ENCODE measurements at places on chromosomes 16 and 17. TPM values are rescaled to one million over a fixed set of nuclear protein-coding genes. Genes with fewer than 3 reads are reported as not detected.

DNA sequence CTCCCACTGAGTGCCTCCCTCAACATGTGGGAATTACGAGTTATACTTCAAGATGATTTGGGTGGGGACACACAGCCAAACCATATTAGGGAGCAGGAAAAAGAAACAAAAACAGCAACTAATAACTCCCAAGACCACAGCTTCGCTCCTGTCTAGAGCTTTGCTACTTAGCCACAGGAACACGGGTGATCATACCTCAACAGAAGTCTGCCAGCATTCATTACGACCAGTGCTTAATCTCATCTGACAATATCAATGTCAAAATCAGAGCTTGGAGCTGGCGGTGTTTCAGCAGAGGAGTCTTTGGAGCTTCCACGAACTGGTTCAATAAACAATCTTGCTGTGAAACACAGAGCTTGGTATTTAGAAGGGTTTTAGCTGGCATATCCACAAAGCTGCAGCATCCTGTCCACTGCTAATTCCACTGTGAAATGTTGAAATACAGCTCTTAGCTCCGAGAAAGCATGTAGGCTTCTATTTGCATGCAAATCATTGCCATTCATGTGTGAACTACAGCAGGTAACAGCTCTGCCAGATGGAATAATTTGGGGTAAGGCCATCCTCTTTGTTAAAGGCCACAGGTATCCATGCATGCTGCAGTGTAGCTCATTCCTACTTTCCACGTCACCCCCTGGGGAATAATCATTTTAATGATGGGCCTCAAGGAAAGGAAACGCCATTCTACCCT, 128.4 kb upstream of the GOT2 start:
- no peaks in the 10 kb centered on the region for H3K4me1 ChIP-seq
- peaks cover 9% of the 10 kb centered on the region for H3K27me3 ChIP-seq
- H3K36me3 ChIP-seq = no peaks in the 10 kb centered on the region
- no peak overlapping the region for H3K4me3 ChIP-seq
- no peak for DNase-seq

DNA sequence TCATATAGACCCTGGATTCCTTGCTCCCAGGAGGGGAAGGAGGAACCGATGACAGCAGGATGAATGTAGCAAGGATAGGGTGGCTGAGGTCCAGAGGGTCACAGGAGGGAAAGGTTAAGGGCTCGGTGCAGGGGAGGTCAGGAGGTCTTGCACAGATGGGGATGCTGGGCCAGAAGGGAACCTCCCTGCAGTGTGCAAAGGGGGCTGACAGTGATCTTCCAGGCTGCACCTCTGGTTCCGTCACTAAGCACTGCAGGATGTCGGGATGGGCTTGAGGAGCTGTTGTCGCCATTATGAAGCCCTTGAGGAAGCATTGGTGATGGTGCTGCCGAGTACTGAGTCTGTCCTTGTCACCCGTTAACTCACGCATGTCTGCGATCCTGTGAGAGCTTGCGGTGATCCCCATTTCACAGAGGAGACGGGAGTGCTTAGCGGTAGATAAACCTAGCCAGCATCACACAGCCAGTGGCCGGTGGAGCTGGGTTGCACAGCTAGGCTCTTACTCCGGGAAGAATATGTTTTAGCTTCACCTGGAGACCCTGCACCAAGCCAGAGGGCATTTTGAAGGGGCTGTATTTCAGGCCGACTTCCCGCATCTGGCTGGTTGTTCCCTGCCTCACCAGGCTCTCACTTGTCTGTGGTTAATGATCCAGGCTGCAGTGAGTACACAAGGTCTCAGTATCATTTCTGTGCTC, 120.4 kb downstream of the SNX29 start:
- no peak for DNase-seq
- no peak overlapping the region for H3K4me3 ChIP-seq
- peaks cover 27% of the 10 kb centered on the region for H3K4me1 ChIP-seq
- H3K27me3 ChIP-seq = no peaks in the 10 kb centered on the region

- DNase-seq = no peak
- peak overlapping the region; percentile 95 for H3K4me3 ChIP-seq
- H3K4me1 ChIP-seq = peaks cover 15% of the 10 kb centered on the region
- H3K27me3 ChIP-seq = no peaks in the 10 kb centered on the region
- no peaks in the 10 kb centered on the region for H3K36me3 ChIP-seq
- peak overlapping the region; percentile 98 for H3K27ac ChIP-seq
Observed at GRCh38 chr16:50151756-50152155, 1.4 kb upstream of the TENT4B start.

DNA sequence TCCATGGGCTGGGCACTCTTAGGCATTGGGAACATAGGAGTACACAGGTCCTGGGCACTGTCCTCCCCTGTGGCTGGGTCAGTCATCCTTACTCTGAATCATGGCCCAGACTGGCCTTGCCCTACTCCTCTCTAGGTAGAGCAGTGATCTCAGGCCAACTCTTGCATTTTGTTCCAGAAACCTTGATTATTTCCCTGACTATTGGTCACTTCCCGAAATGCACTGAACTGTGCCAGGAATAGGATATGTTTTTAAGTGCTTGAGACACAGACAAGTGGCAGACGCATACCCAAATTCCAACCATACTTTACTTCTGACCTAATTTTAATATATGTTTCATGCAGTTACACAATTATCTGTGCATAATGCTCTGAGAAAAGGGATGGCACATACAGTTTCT, 10.3 kb downstream of the KRABD2 start:
- no peak overlapping the region for H3K27ac ChIP-seq
- H3K27me3 ChIP-seq = no peaks in the 10 kb centered on the region
- DNase-seq = no peak
- no peak overlapping the region for H3K4me3 ChIP-seq
- H3K4me1 ChIP-seq = peaks cover 9% of the 10 kb centered on the region

- peaks cover 17% of the 10 kb centered on the region for H3K4me1 ChIP-seq
- H3K4me3 ChIP-seq = peak overlapping the region; percentile 95
Observed at GRCh38 chr17:37405955-37406634, 541 bp downstream of the ACACA start.

GRCh38 chr17:79500745-79501618, 109.9 kb downstream of the RBFOX3 start:
- no peaks in the 10 kb centered on the region for H3K4me1 ChIP-seq
- no peak for DNase-seq
- peaks cover 34% of the 10 kb centered on the region for H3K27me3 ChIP-seq
- H3K27ac ChIP-seq = no peak overlapping the region

DNA sequence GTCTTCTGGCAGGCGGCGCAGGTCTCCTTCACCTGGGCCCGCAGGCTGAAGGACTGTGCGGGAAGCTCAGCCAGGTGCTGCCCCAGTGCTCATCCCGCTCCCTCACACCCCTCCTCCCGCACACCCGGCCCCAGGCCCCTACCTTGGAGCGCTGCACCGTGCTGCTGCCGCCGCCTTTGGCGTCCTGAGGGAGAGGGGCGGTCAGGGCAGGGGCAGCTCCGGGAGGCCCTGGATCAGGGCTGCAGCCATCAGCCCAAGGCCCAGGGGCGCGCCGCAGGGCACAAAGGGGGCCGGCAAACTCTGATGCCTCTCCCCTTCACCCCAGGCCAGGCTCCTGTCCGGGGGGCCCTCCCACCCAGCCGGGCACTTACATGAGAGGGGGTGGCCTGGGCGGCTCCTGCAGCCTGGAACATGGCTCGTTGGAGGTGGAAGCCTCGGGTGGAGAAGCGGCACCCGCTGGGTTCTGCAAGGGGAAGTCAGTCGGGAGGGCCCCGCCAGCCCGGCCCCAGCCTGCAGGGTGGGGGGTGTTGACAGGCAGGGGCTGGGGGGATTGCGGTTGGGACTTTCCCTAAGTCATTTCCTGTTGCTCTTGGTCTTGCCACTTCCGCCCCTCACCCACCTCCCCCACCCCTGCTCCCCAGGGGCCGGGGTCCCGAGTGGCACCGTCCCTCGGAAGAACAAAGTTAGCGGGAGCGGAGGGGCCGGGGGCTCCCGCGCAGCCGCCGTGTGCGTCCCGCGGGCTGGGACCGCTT, 863 bp downstream of the LIMD2 start:
- DNase-seq = peak; percentile 90
- peaks cover 54% of the 10 kb centered on the region for H3K36me3 ChIP-seq
- H3K27me3 ChIP-seq = no peaks in the 10 kb centered on the region
- peak overlapping the region; percentile 95 for H3K4me3 ChIP-seq

DNA sequence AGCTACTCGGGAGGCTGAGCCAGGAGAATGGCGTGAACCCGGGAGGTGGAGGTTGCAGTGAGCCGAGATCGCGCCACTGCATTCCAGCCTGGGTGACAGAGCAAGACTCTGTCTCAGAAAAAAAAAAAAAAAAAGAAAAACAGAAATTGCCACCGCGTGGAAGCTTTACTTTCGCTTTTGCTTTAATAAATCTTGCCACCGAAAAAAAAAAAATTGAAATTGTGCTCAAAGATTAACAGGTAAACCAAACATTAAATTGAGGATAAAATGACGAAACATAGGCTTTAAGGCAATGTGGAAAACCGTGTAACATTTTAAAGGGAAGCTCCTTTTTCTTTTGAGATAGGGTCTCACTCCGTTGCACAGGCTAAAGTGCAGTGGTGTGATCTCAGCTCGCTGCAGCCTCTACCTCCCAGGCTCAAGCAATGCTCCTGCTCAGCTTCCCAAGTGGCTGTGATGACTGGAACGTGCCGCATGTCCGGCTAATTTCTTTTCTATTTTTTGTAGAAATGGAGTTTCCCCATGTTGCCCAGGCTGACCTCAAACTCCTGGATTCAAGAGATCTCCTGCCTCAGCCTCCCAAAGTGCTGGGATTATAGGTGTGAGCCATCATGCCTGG, 40.1 kb downstream of the ZNF276 start:
- H3K27ac ChIP-seq = peak overlapping the region; percentile 90
- H3K36me3 ChIP-seq = no peaks in the 10 kb centered on the region
- no peak for DNase-seq
- H3K4me1 ChIP-seq = peaks cover 10% of the 10 kb centered on the region
- no peaks in the 10 kb centered on the region for H3K27me3 ChIP-seq

GRCh38 chr16:67746846-67747245, 27.7 kb upstream of the GFOD2 start:
- no peak for DNase-seq
- H3K36me3 ChIP-seq = peaks cover 6% of the 10 kb centered on the region
- no peak overlapping the region for H3K27ac ChIP-seq
- H3K4me3 ChIP-seq = no peak overlapping the region
- H3K4me1 ChIP-seq = peaks cover 14% of the 10 kb centered on the region
- H3K27me3 ChIP-seq = no peaks in the 10 kb centered on the region

DNA sequence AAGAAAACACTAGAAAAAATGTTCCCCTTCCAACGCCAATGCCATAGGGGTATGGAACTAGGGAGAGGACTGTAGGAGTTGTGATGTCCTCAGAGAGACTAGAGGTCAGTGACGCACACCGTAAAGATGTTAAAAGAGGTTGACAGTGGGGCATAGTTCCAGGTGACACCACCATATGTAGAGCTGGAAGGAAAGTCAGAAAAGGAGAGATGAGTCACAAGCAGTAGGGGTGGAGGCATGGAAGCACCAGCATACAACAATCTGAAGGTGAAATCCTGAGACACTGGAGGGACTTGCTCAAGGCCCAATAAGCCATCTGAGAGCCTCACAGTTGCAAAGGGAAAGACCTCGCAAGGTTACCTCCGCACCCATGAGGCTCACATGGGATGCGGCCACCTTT, 76.0 kb downstream of the ZNF18 start:
- no peak for DNase-seq
- peaks cover 14% of the 10 kb centered on the region for H3K27me3 ChIP-seq
- no peak overlapping the region for H3K27ac ChIP-seq
- no peaks in the 10 kb centered on the region for H3K36me3 ChIP-seq
- no peaks in the 10 kb centered on the region for H3K4me1 ChIP-seq

DNA sequence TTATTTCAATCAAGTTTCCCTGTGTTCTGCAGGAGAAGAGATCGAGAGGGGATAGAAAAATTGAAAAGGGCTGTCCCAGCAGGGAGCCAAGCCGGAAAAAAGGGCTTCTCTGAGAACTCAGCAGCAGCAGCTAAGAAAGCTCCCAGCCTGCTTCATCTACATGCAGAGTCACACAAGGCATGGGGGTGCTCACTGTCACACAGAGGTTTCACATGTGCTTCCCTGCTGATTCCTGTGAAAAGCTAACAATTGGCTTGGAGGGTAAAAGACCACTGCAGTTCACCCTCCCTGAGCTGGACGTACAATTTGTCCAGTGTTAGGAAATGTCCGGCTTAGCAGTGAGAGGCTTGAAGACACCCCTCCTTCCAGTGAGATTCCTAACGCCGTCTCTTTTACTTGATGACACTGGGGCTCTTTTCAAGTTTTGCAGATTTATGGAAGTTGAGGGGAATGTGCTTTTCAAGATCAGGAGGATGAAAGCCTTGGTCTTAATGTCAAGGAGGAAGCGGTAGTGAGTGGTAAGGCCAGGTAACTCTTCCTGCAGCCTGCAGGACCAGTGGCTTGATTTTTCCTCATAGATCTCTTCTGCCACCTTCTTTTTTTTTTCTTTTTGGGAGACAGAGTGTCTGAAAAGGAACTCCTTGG, 85.6 kb downstream of the WNT3 start:
- H3K4me1 ChIP-seq = peaks cover 21% of the 10 kb centered on the region
- no peak overlapping the region for H3K4me3 ChIP-seq
- H3K27ac ChIP-seq = no peak overlapping the region
- H3K36me3 ChIP-seq = no peaks in the 10 kb centered on the region
- no peak for DNase-seq

DNA sequence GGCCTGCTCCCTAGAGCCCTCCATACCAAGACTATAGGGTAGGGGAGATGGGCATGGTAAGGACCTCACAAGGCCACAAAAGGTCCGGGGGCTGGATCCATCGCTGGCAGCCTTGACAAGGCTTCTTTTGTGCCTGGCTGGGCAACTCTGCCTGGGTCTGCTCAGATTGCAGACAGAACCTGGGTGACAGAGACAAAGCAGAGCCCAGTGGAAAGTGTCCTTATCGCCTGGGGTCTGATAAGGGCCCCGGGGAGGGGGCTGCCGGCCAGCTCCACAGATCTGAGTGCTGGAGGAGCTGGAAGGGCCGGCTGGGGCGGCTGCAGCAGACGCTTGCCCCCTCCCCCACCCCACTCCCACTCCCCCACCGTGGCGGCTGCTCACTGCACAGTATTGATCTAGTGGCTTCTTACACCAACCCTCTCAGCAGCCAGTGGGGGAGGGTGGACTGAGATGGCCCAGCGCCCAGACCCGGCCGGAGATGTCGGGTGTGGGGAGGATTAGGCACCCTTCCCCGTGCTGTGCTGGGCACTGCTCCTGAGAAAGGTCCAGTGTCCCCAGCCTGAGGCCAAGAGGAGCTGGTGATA, 7.2 kb downstream of the MMP15 start:
- peaks cover 2% of the 10 kb centered on the region for H3K4me1 ChIP-seq
- peaks cover 13% of the 10 kb centered on the region for H3K27me3 ChIP-seq
- no peak for DNase-seq
- H3K4me3 ChIP-seq = no peak overlapping the region
- H3K27ac ChIP-seq = no peak overlapping the region

Gene PLK1
- not detected for polyA plus RNA-seq

Gene CCDC154
- not detected for polyA plus RNA-seq

Gene CD19
- 0.19 TPM for polyA plus RNA-seq

Gene CACNG5
- not detected for polyA plus RNA-seq
